ENCODE measurements at places on chromosomes 3 and 15.

GRCh38 chr3:129180461-129180860 is 3.2 kb downstream of the CNBP start:
- DNase-seq, result no peak

- no peak for DNase-seq
Observed at GRCh38 chr15:85151861-85152260, 170.2 kb downstream of the PDE8A start.

- DNase-seq, result no peak
Observed at GRCh38 chr3:157271283-157271882, 111.4 kb upstream of the CCNL1 start.

GRCh38 chr3:37955918-37956707 is 34.5 kb upstream of the VILL start:
- no peak for DNase-seq

DNA sequence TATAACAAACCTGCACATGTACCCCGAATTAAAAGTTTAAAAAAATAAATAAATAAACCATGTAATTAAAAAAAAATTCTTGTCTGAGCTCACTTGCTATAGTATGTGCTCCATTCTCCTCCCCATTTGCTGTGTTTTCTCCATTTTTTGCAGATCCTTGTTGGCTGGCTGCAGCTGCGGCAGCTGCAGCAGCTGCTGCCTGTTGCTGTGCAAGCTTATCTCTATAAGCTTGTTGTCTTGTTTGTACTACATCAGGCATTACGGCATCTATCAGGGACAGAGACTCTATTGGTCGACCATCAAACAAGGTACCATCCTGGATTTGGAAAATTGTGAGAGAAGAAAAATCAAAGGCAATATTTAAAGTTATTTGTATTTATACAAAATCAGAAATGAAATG is 145.9 kb downstream of the TBL1XR1 start:
- DNase-seq, result no peak

DNA sequence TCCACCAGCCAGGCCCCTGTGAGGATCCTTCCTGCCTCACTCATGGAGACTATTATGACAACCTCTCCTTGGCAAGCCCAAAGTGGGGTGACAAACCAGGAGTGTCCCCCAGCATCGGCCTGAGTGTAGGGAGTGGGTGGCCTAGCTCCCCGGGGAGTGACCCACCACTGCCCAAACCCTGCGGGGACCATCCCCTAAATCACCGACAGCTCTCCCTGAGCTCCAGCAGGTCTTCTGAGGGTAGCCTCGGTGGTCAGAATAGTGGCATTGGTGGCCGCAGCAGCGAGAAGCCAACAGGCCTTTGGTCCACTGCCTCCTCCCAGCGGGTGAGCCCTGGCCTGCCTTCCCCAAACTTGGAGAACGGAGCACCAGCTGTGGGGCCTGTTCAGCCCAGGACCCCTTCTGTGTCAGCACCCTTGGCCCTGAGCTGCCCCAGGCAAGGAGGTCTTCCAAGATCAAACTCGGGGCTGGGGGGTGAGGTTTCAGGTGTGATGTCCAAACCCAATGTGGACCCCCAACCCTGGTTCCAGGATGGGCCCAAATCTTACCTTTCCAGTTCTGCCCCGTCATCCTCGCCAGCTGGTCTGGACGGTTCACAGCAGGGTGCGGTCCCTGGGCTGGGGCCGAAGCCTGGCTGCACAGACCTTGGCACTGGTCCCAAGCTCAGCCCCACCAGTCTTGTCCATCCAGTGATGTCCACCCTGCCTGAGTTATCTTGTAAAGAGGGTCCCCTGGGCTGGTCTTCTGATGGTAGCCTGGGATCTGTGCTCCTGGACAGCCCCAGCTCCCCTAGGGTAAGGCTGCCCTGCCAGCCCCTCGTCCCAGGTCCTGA is 1.0 kb downstream of the LIMD1 start:
- DNase-seq, result no peak

Data from hematopoietic multipotent progenitor cell treated with erythropoietin and hydrocortisone succinate and interleukin-3 and kit ligand, for 15 days (in vitro differentiated cells).